T-helper 2 cell treated with Interferon-gamma antibody and Interleukin-4, amounts not matched to agents 100 ng/mL and 5 ng/mL, for 36 hours (primary cell): ENCODE measurements at places on chromosomes 6 and 20. TPM values are rescaled to one million over a fixed set of nuclear protein-coding genes. Genes with fewer than 3 reads are reported as not detected.

SLC17A2 gene
- total RNA-seq: not detected in 2 replicates

PKIB gene
- 0.36 and 0.95 TPM in 2 replicates for total RNA-seq

WFDC5 gene
- total RNA-seq: not detected in 2 replicates

TAF8 gene
- total RNA-seq: 42.6 and 47.5 TPM in 2 replicates

C20orf144 gene
- total RNA-seq: 0.25 TPM in 1 of 2 replicates, not detected in the other

TRIM10 gene
- 0.05 TPM in 1 of 2 replicates, not detected in the other for total RNA-seq

WFDC12 gene
- total RNA-seq: not detected in 2 replicates

CLIC5 gene
- total RNA-seq: 2.6 and 3.6 TPM in 2 replicates

TBXT gene
- total RNA-seq: not detected in 2 replicates

SIRPB1 gene
- 2.0 and 3.6 TPM in 2 replicates for total RNA-seq

BANF2 gene
- total RNA-seq: not detected in 2 replicates

SAMD5 gene
- not detected in 2 replicates for total RNA-seq
